ENCODE measurements at places on chromosomes 5 and 9. TPM values are rescaled to one million over a fixed set of nuclear protein-coding genes. Genes with fewer than 3 reads are reported as not detected.

Gene BRD8
- total RNA-seq: 33.1 TPM

Gene STK32A
- total RNA-seq: 1.3 TPM

DNA sequence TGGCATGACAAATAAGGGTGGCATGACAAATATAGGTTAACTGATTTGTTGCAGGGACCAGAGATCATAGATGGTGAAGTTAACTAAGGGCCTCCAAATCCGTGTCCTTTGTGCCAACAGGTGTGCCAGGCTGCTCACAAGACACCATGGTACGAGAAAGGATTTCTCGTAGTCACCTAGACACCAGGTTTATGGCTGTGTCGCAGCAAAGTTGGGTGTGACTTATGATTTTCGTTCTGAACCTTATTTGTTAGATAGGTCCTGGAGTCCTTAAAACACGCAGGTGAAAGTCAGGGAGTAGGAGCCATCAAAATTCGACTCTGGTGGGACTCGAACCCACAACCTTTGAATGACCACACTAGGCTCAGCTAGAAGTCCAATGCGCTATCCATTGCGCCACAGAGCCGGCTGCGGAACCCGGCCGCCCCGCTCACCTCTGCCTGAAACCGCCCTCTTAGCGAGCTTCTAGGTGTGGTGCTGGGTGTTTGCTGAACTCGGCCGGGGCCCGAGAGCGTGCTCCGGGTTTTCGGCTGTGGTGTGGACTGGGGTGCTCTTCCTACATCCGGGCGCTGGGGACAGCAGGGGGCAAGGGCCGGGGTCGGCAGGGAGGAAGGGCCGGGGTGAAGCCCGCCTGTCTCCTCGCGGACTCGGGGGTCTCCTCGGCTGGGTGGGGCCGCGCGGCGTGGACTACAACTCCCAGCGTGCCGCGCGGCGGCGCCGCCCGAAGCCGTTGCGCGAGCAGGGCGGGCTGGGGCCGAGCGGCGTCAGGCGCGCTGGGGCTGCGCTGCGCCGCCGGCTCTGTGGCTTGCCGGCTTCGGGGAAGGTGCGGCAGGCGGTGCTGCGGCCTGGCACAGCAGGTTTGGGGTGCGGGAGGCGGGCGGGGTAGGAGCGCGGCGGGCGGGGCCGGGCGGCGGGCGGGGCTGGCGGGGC is at the start of gene SLC27A4:
SLC27A4 (plus strand) TSS at position 767 of the 930 bp plus-strand sequence. CDS start 2,606 bp downstream, outside the sequence.
- DNase-seq: no peak

GRCh38 chr5:99355881-99356280 is 427.1 kb upstream of the CHD1 start:
- DNase-seq: no peak

Gene PHF2
- 36.0 TPM for total RNA-seq

- DNase-seq: no peak
These were observed 1.9 kb downstream of the SSNA1 start for GRCh38 chr9:137190315-137190856.

- no peak for DNase-seq
These were observed at the start of gene TGFBI for GRCh38 chr5:136028782-136029742. Gene TGFBI, plus strand, starts transcription at chr5:136028988. Its CDS starts 68 bp downstream, at chr5:136029056.

DNA sequence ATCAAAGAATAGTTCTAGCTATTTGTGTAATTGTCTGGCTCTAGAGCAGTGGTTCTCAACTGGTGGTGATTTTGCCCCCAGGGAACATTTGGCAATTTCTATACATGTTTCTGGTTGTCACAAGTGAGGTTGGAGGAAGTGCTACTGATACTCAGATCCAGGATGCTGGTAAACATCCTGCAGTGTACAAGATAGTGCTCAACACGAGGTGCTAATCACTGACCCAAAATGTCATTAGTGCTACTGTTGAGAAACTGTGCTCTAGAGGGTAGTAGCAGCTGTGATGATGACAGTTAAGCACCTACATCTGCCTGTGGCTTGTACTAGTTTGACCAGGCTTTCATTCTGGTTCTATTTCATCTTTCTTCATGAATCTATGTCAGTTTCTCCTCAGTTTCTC is 22.1 kb downstream of the LRRC19 start:
- no peak for DNase-seq

Gene CCDC183
- total RNA-seq: 0.65 TPM

GRCh38 chr5:15376803-15377202 is 123.2 kb upstream of the FBXL7 start:
- no peak for DNase-seq

Gene NIPAL4
- 1.6 TPM for total RNA-seq

Gene KIF24
- 1.5 TPM for total RNA-seq

Gene HSDL2
- total RNA-seq: 73.1 TPM

Gene INSL6
- not detected for total RNA-seq

GRCh38 chr5:168843277-168844015 is 264.3 kb upstream of the PANK3 start:
- DNase-seq: no peak

DNA sequence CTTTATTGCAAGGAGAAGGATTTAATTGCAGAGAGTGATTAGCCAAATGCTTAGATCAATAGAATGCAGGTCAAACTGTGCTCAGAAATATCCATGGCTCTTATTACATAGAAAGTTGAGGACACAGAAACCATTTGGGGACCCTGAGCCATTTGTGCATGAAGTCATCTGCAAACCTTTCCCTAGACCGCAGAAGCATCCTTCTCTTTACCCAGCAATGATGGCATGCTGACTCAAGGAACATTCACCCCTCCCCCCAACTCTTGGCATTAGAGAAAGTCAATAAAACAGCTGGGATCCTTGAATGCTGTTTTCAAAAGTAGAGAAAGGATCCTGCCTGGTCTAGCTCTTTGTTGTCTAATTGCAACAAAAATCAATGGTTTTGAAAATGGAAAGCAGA is 73.5 kb downstream of the PPP2R2B start:
- no peak for DNase-seq

DNA sequence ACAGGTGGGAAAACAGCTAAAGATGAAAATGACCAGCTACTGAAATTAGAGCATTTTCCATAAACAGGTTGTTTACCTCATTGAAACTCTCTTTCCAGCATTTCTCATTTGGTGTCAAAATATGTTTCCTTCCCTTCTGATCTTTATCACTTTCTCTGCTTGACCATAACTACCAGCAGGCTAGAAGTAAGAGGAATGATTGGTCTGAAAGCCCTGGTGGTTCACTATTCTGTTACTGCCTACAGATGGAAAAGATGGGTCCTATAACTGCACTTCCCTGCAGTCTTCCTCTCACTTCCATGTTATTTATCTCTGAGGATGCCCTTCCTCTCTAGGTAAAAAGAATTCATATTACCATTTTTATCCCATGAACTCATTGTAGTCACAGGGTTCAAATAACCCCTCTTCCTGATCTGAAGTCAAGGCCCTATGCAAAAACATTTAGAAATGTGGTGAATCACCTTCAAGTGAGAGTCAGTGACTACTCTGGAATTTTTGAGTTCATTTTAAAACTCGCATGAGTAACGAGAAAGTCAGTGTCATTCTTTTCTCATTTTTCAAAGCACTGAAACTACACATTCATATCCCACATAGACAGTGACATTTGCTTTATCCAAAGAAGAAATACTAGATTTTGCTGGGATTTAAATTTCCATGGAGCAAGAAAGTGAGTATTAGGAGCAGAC is 51.7 kb downstream of the ZNF474 start:
- no peak for DNase-seq

Gene PRDM9
- not detected for total RNA-seq

GRCh38 chr5:98309785-98310598 is 463.5 kb upstream of the RGMB start:
- DNase-seq: no peak

DNA sequence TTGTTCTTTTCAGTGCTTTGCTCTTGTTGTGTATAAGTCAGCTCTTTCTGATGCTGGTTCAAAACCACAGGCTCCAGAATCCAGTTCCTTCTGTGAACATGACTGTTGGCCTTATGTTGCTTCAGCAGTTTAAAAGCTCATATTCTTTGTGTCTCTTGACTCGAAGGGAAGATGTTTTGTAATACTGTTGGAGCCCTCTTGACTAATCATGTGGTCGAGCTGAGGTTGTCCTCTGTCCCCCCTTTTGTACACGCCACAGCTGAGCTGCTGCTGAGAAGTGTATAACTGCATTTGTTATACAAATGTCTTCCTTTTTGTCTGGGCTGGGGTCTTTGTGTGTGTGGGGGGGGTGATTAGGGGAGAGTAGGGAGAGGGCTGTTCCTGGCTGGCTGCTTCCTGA is 35.8 kb downstream of the SLC36A1 start:
- no peak for DNase-seq

Gene FGF1
- total RNA-seq: 2.9 TPM

DNA sequence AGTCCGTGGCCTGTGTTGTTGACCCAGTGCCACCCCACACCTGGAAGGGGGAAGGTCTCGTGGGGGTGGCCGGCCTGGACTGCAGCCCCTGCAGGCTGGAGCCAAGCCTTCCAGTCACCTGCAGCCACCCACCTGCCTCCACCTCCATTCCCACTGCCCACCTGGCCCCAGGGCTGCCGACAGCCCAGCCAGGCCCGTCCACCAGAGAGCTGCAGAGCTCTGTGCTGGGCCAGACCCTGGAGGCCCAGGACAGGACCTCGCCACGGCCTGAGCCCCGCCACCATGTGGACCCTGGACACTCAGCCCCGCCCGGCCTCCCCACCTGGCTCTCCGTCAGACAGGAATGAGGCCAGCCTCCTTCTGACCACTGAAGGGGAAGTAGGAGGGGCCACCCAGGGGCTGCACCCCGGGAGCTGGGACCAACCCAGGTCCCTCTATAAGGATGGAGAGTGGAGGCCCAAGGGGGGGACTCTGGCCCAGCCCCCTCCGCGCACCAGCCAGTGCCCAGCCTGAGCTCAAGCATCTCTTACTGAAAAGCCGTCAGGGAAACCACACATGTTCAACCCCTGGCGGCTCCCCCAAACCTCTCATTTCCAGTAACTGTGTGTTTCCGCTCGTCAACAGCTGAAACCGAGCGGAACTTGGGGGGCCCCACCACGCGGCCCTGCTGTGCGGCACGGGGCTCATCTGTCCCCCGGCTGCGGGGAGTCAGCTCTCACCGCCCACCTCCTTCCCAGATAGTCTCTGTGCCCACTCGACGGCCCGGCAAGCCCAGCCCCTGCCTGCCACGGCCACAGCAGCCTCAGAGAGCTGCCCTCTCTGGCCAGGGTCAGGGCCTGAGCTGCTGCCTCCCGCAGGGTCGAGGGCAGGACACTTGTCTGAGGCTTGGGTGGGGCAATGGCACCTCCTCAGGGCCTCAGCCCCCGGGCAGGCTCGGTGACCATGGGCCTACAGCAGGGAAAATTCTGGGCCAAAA is 12.8 kb downstream of the NOTCH1 start:
- DNase-seq: no peak

DNA sequence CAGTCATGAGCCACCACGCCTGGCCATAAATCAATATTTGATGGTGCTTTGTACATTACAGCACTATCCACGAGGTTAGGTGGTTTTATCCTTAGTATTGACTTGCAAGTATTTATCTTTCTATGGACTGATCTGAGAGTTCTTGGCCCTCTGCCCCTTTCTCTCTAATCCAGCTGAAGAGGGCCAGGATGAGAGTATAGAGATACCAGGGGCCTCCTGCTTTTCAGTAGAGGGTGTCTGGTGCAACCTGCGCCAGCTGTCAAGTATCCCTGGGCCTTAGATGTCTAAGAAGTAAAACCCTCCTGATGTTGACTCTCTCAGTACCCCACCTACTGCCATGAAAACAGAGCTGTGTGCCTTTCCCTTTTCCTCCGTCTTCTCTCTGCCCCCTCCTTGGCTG is 153.4 kb downstream of the SLIT3 start:
- no peak for DNase-seq

GRCh38 chr5:58775701-58776262 is 192.9 kb downstream of the RAB3C start:
- no peak for DNase-seq

Gene QRFP
- total RNA-seq: not detected

- no peak for DNase-seq
These were observed 31.8 kb downstream of the TSTD2 start for GRCh38 chr9:97601228-97601898.

GRCh38 chr9:82192211-82192610 is 203.6 kb downstream of the SPATA31D1 start:
- no peak for DNase-seq

Gene TCF7
- 1.4 TPM for total RNA-seq

Gene TEX48
- not detected for total RNA-seq

DNA sequence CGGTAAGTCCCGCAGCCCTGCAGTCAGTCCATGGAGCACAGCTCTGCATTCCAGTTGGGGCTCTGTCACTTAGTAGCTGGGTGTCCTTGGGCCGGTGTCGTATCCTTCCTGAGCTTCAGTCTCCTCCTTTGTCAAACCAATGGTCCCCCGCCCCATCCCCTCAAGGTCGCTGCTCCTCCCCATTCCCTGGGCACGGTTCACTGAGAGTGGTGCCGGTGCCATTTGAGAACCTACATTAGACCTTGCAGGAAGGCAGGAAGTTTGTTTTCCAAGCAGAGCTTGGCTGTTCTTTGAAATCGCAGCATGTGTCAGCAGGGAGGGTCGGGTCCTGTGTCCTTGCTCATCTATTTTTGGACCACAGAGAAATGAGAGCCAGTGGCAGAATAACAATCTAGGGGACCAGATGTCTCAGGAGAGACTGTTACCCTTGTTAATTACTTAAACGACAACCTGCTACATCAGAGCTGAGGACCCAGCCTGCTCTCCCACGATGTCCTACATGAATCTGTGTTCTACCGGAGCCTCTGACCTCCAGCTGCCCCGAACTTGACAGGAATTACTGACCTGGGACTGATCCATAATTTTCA is 21.7 kb upstream of the BARHL1 start:
- no peak for DNase-seq

- no peak for DNase-seq
These were observed 303.9 kb downstream of the DOCK8 start for GRCh38 chr9:518540-518939.

- no peak for DNase-seq
These were observed 17.7 kb downstream of the NINJ1 start for GRCh38 chr9:93116072-93116961.

Gene TERT
- total RNA-seq: not detected

DNA sequence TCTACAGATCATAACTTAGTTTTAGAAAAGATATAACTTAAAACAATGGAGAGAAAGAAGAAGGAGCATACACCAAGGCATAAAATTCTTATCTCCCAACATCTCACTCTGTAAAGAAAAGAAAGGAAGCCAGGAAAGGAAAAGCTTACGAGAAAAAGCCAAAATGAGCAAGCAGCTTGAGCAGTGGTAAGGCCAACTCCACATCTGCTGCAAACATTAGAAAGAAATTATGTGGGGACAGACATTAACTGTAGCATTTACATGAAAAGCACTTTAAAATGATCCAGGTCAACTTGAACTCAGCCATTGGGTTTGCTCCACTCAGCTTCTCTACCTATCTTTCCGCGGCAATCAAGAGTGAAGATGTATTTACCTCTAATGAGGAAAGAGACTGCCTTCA is 176.9 kb downstream of the BNC2 start:
- DNase-seq: no peak

Gene RASEF
- total RNA-seq: 0.19 TPM
